ENCODE measurements at places on chromosomes 13 and 19. TPM values are rescaled to one million over a fixed set of nuclear protein-coding genes. Genes with fewer than 3 reads are reported as not detected.

Gene ITPKC
- total RNA-seq = 14.0 TPM

Gene ZNF470
- 3.1 TPM for total RNA-seq

Gene HIF3A
- 63.3 TPM for total RNA-seq

Gene VAV1
- 5.6 TPM for total RNA-seq

Gene RPS15
- 2,166 TPM for total RNA-seq

Gene LAIR2
- not detected for total RNA-seq

Gene KLK2
- total RNA-seq = not detected

Gene SIGLEC9
- total RNA-seq = 0.33 TPM

Gene CBY2
- not detected for total RNA-seq

Gene MCEMP1
- not detected for total RNA-seq

Gene TTC9B
- total RNA-seq = not detected

Gene ZBTB7A
- 31.3 TPM for total RNA-seq

Gene SKA3
- total RNA-seq = not detected

Gene RUVBL2
- total RNA-seq = 47.2 TPM

Gene LILRB2
- 0.78 TPM for total RNA-seq

Gene TEX29
- not detected for total RNA-seq

Gene CCDC70
- not detected for total RNA-seq

Gene CCL25
- total RNA-seq = not detected

Gene ZNF134
- total RNA-seq = 10.9 TPM

Measured in body of pancreas (tissue), 4 donors.